ENCODE measurements at places on chromosomes 13 and 19.

- DNase-seq: no peak
Observed at GRCh38 chr13:114323349-114323748, 9.0 kb downstream of the CHAMP1 start.

DNA sequence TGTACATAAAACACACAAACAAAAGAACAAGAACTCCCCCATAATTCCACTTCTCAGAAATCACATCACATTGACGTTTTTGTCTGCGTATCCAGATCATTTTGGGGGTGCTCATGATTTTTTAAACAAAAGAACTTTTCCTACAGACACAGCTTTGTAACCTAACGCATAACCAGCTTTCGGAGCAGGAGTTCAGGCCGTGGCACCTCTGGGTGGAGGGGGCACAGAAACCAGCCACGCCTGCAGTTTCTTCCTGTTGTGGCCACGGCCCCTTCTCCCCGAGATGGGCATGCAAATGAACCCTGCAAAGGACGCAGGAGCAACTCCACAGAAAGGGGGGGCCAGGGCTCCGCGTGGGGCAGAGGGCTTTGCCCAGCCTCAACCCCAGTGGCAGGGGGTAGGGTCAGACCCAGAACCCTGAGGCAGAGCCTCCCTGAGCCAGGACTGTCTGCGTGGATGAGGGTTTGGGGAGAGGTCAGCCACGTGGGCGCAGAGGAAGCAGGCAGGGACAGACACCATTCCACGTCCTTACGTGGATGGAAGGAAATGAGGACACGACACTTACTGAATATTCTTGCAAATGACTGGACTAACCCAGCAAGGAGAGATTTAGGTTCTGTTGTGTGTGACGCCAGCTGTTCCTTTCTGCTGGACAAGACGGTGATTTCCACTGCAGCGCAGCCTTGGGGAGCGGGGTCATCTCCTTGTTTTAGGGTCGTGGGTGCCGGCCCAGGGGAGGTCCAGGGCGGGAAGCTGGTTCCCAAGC is 64.4 kb downstream of the RASA3 start:
- no peak for DNase-seq

- DNase-seq: no peak
Observed at GRCh38 chr13:41409611-41410010, 47.7 kb upstream of the RGCC start.

DNA sequence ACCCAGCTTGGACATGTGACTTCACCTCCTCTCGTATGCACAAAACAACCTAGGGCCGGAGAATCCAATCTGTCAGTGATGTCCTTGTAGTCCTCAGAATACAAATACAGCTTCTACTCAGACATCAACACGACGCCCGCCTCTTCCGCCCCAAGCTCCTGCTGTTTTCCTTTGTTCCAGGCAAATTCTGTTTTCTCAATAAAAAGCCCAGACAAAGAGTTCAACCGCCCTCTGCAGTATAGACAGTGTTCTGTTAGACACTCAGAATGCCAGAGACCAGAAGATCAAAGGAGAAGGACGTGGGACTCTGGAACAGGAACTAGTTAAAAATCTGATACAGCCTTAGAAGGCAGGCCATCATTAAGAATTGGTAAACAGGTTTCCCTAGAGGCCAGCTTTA is 42.0 kb upstream of the GGACT start:
- DNase-seq: no peak

GRCh38 chr13:78382491-78382890 is 220.9 kb downstream of the POU4F1 start:
- DNase-seq: no peak

DNA sequence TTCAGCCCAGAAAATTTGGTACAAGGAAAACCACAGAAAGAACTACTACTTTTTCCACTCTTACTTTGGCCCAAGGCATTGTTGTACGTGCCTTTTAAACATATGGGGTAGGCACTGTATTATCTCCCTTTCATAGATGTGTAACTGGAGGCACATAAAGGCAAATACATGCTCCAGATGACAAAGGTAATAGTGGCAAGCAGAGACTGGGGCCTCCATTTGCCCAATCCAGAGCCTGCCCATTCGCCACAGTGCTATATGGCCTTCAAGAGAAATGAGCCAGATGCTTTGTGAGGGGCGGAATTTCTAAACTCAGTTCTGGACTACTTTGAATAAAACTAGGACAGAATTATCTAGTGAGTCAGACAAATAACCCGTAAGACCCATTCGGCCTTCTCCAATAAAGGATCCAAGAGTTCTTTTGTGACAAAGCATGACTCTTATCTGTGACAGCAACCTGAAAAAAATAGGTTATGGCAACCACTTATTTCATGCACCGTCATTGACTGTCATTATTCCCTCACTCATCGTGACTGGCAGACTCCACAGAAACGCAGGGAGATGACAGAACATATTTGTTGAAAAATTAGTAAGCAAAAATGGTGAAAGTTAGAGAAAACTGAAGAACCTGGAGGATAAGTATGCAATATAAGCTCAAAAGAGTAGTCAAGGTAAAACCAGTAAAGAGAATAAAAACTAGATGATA is 712.0 kb upstream of the GPC6 start:
- DNase-seq: no peak

DNA sequence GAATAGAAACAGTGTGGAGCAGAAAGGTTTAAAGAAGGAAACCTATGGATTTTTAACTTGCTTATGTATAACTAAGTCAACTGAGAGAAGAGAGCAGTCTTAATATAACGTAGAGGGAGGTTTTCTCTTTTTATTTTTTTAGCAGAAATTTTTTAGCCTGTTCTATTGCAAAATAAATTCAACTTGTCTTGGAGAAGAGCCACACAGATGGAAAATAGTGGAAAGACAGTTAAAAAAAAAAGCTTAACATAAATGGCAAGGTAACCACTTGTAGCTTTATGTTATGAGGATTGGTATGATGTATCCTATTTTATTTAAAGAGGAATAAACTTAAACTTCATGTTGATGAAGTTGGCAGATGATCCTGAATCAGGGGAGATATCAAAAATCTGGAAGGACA is 312.4 kb downstream of the SHISA2 start:
- DNase-seq: no peak

DNA sequence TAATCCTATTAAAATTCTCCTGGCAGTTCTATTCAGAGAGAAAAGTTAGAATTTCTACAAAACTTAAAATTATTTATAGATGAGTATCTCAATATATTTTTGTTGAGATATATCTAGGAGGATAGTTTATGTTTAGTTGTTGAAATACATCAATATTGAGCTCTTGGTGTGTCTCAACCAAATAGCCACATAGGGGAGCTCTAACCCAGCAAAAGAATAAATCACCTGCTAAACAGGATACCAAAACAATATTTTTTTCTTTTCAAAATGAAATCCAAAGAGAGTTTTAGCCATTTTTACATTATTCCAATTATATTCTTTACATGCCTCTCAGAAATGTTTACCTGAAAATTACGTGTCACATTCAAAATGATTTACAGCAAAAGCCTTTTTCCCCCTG is 954.7 kb downstream of the SLITRK6 start:
- no peak for DNase-seq

GRCh38 chr13:27971236-27971645 is 2.1 kb upstream of the CDX2 start:
- DNase-seq: no peak

GRCh38 chr13:22405891-22406290 is 735.0 kb downstream of the FGF9 start:
- no peak for DNase-seq

DNA sequence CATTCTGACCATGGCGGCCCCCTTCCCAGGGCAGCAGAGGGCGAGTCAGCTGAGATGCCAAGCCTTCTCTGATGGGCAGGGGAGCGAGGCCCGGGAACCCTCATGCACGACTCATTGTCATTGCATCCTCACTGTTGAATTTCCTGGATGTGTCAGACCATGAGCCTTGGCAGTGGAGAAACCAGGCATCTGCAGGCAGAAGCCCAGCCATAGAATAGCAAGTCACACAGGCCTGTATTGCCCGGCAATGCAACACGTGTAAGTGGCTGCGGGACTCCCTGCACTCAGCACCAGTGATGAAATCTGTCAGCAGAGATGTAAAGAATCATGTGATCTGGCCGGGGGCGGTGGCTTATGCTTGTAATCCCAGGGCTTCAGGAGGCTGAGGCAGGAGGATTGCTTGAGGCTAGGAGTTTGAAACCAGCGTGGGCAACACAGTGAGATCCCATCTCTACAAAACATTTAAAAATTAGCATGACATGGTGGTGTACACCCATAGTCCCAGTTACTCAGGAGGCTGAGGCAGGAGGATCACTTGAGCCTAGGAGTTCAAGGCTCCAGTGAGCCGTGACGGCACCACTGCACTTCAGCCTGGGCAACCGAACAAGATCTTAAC is 199.7 kb downstream of the KATNAL1 start:
- no peak for DNase-seq

DNA sequence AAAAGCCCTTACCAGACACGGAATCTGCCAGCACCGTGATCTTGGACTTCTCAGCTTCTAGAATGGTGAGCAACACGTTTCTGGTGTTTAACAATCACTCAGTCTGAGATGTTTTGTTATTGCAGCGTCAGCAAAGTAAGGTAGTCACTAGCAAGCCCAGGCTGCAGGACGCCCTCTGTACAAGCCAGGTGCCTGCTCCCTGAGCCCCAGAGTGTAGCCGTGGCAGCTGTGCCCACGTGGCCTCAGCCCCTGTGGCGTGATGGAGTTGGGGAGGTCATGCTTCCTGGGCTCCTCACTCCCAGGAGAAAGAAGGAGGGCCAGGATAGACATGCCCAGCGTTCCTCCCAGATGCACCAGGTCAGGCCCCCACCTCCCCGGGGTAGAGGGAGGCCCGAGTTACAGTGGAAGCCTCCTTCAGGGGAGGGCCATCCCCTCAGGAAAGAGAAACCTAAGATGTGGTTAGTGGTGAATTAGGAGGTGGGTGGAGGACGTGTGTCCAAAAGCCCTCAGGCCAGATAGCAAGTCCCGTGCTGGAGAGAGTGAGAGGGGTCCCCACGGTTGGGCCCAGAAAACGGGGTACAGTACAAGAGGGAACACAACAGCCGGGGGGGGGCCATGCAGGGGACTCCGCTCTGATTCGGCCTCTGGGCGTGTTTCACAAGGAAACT is 169.6 kb upstream of the SOX1 start:
- no peak for DNase-seq

DNA sequence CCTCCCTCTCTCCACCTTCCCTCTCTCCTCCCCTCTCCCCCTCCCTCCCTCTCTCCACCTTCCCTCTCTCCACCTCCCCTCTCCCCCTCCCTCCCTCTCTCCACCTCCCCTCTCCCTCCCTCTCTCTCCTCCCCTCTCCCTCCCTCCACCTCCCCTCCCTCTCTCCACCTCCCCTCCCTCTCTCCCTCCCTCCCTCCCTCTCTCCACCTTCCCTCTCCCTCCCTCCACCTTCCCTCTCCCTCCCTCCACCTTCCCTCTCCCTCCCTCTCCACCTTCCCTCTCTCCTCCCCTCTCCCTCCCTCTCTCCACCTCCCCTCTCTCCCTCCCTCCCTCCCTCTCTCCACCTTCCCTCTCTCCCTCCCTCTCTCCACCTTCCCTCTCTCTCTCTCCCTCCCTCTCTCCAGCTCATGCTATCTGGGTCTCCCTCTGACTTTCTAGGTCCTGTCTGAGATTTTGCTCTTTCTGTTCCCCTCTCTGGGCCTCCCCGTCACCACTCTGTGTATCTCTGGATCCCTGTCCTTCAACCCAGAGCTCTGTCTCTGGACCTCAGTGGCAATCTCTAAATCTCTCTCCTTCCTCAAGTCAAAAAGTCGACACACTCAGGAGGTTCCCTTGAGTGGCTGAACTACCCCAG is 3.5 kb upstream of the CNOT3 start:
- DNase-seq: no peak

- peak; percentile 29 for DNase-seq
Observed at GRCh38 chr13:76019421-76020044, 383.4 kb downstream of the LMO7 start.

DNA sequence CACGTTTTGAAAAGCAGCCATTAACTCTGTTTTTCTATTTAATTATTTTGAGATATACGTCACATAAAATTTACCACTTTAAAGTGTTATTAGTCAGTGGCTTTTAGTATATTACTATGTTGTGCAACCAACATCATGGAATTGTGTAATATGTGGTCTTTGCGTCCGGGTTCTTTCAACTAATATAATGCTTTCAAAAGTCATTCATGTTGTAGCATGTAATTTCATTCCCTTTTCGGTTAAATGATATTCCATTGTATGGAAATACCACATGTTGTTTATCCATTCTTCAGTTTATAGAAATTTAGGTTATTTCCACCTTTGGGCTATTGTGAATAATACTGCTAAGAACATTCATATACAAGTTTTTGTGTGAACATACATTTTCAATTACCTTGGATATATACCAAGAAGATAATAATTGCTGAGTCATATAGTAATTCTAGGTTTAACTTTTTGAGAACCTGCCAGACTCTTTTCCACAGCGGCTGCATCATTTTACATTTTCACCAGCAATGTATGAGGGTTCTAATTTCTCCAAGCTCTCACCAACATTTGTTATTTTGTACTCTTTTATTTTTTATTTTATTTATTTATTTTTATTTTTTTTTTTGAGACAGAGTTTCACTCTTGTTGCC is 28.1 kb upstream of the CLDN10 start:
- no peak for DNase-seq

- no peak for DNase-seq
Observed at GRCh38 chr13:19861762-19862161, 1.7 kb downstream of the ZMYM5 start.

Data from femur (tissue), 1 donor.